ENCODE measurements at places on chromosomes 2 and 18.

- no peak for DNase-seq
These were observed 58.0 kb downstream of the TCF7L1 start for GRCh38 chr2:85191157-85191556.

GRCh38 chr2:218964041-218964771, 4.7 kb downstream of the CDK5R2 start:
- no peak for DNase-seq

- no peak for DNase-seq
These were observed 426.7 kb upstream of the SMIM21 start for GRCh38 chr18:75854174-75854573.

GRCh38 chr2:165471349-165471950, 2.0 kb downstream of the CSRNP3 start:
- no peak for DNase-seq

DNA sequence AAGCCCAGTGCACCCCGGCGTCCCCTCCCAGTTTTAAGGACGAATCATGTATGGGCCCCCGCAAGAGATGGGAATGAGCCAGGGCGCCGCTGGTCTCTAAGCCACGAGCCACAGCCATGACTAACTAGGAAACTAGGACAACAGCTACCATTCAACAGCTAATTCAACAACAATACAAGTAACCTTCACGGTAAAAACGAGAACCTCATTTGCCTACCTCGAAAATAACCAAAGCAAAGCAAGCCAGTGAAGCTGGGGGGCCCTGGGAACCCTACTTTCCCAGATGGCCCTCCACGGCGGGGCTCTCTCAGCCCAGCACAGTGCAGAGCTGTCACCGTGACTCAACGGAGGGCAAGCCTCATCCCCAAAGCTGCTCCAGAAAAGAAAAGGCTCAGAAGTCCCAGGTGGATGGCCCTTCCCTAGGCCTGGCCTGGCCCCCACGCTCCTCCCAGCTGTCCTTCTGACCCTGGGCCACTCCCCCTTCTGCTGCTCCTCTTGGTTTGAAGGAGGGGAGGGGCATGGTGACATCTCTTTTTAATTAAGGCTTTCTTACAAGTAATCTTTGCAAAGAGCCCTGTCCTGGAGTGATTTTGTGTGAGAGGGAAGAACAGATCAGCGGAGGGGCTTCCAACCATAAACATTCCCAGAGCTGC, 126.3 kb downstream of the HDAC4 start:
- DNase-seq, result peak; percentile 23

All from stimulated activated naive CD4-positive, alpha-beta T cell treated with Interleukin-2 at 50 U/mL for 16 hours (primary cell).